ENCODE measurements at places on chromosomes 6 and 20.

GRCh38 chr6:122472022-122472340, 374 bp upstream of the SERINC1 start:
- DNase-seq = no peak

GRCh38 chr20:50219600-50219999, 29.0 kb downstream of the CEBPB start:
- no peak for DNase-seq

DNA sequence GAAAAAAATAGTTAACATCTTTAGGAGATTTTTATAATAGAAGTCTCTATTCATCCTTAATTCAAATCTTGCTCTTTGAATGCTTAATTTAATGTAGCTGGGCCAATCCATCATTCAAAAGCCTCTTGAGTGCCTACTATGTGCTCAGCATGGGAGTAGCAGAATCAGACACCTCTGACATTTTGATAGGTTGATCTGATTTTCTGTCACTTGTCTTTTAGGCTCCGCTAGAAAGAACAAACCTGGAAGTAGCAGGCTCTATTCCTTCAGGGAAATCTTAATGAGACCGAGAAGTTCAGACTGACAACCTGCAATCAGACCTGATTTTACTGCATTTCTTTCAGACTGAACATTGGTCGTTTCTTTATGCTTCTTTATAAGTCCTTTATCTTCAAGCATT, 588.6 kb upstream of the MANEA start:
- DNase-seq = no peak

GRCh38 chr6:91970700-91971099, 1383.8 kb upstream of the MAP3K7 start:
- DNase-seq = no peak

DNA sequence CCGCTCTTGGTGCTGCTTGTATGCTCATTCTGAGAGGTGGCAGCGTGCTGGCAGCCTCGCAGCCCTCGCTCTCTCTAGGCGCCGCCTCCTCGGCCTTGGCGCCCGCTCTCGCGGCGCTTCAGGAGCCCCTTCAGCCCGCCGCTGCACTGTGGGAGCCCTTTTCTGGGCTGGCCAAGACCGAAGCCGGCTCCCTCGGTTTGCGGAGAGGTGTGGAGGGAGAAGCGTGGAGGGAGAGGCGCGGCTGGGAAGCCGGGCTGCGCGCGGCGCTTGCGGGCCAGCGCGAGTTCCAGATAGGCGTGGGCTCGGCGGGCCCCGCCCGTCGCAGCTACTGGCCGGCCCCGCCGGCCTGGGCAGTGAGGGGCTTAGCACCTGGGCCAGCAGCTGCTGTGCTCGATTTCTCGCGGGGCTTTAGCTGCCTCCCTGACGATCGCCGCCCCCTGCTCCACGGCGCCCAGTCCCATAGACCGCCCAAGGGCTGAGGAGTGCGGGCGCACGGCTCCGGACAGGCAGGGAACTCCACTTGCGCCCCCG, 19.5 kb upstream of the FAM8A1 start:
- DNase-seq = peak; percentile 42

DNA sequence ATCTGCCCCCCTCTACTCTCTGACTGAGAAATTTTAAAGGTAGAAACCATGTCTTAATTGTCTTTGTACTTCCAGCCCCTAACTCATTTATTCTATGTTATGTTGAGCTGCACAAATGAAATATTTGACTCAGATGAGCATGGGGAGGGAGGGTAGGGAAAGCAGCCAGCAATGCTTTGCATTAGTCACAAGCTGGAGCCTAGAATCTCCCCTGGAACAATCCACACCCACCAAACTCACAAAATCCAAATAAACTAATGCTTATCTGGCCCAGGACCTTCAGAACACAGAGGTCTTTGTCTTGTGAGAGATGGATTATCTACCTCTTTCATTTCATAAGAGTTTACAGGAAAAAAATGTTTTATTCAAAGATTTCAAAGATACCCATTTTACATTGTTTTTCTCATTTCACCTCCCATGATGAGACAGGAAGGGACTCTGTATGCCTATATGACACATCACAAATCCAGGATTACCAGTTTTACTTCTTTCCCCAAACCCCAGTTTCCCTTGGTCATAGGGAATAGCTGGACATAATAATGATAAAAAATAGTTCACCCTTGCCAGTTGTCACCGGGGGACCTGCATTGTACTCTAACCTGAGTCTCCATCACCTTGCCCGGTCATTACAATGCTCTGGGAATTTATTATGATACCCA, 466.9 kb downstream of the KIF16B start:
- peak; percentile 97 for DNase-seq

- peak; percentile 74 for DNase-seq
Measured at GRCh38 chr20:43448748-43449535, 8.8 kb upstream of the SRSF6 start.

- DNase-seq = no peak
Measured at GRCh38 chr20:33567949-33568348, 78.1 kb downstream of the CBFA2T2 start.

GRCh38 chr6:28263922-28264321, 3.0 kb upstream of the ZSCAN26 start:
- no peak for DNase-seq

DNA sequence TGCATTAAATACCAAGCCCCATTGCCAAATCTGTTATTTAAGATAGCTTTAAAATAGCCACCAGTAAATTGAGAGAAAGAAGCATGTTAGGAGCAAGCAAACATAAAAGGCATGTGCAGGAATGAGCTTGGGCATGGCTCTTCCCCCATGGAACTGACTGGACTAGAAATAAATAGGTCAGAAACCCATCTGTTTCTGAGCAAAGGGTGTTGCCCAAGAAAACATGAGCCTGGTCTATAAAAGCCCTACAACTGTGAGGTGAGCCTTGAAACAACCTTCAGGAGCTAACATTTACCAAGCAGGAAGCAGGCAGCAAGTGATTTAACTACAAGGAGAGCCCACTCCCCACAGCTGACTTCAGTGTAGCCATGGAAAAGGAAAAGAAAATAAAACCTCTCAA, 126.3 kb downstream of the C6orf118 start:
- DNase-seq = no peak

DNA sequence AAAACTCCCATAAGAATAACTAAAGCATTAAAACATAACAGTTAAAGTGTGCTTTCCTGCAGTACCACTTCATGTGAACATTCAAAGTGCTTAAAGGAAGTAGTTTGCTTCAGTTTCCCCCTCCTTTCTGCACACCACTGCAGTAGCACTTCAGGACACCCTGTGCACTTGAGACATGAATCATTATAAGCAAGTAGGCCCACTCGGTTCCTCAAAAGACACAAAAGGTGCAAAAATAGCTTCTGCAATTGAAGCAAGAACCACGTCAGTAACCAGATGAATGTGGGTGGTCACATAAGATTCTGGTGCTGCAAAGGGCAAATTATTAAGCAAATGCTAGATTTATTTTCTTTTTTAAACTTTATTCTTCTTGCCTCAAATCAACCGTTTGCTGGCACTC, 160.6 kb downstream of the HIVEP2 start:
- DNase-seq = no peak

DNA sequence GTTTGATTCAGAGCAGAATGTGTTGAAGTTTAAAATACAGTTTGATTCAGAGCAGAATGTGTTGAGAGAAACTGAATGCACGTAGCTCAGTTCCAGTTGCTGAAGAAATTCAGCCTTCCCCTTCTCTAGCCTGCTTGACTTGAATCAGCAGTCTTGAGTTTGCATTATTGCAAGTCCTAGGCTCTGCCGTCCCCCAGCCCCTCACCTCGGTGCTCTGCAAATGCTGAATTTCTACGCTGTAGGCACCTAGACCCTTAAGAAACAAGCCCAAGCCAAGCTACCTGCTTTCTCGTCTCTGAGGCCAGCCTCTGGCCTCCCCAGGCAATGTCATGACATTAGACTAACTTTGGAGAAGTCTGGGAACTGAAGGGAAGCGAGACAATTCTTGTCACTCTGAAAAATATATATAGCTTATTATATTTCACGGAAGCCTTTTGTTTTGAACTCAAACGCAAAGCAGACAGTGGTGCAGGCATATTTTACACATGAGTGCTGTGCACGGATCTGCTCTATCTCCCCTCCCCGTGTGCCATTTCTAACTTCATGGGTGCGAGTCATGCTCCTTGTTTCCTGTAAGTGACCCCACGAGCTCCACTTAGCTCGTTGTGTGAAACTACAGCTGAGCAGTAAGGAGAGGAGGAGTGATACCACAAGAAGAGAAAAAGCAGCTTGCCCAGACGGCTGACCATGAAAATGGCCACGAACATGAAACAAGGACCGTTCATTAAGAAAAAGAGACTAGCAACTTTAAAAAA, 71.4 kb upstream of the DUSP22 start:
- DNase-seq = peak; percentile 44

DNA sequence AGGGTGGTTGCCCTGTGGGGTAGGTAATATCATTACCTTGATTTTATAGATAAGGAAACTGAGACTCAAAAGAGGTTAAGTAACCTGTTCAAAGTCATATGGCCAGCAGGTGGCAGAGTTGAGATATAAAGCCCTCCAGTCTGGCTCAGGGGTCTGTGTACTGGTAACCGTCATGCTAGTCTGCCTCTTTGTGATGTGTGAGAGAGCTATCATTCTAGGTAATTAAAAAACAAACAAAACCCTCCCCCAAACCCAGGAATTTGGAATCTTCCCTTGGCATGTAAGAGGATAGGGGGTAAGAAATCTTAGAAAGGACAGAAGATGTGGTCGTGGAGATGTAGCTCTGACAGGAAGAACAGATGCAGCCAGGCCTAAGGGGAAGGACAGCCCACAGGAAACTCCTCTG, 206.0 kb downstream of the CDC5L start:
- DNase-seq = peak; percentile 74

DNA sequence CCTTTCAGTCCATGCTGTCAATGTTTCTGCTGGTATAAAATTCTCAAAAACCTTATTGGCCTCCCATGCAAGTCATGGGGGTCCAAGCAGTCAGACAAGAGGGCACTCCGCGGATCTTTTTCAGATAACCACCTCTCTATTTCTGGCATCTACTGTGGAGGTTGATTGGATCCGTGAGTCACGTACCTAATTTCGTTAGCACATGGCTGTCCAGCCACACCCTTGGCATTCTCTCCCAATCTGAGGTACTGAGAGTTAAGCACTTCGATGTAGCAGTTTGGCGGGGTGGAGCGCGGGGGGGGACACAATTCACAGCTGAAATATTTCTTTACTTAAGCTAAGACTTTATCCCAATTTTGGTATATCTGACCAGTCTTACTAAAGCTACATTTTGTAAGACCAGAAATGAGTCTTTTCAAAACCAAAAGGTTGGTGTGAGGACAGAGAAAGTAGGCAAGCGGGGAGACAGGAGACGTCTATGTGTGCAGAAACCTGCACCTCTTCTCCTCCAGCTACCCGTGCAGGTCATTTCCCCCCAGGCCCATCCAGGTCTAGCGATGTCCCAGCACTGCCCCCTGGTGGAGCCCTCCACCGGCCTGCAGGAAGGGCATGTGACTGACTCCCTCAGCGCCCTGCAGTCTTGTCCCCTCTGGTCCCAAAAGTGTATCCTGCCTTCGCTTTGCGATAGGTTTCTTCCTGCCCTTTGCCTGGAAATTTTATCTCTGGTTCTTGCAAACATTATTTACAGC, 113.1 kb downstream of the ADAT2 start:
- DNase-seq = peak; percentile 37

GRCh38 chr6:70398783-70399728, 14.3 kb upstream of the FAM135A start:
- DNase-seq = peak; percentile 89

DNA sequence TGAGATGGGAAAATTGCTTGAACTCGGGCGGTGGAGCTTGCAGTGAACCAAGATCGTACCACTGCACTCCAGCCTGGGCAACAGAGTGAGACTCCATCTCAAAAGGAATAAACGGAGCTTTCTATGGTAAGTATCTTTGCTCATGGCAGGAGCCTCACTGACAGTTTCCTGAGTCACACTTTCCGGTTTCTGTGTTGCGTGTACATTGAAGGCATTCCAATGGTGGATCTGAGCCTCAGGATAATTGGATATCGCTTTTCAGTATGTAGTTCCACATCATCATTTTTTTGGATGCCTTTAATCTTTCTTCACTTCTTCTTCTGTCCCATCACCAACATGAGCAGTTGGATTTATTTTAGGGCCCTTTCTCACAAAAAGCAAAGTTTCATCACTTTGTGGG, 28.6 kb upstream of the GTSF1L start:
- DNase-seq = peak; percentile 64

GRCh38 chr6:22800451-22800850, 231.1 kb downstream of the HDGFL1 start:
- no peak for DNase-seq

GRCh38 chr6:143759666-143760065, 81.9 kb downstream of the PHACTR2 start:
- DNase-seq = no peak
